ENCODE measurements at places on chromosomes 7 and 10.

- DNase-seq: no peak
Observed at GRCh38 chr7:158372400-158373342, 215.0 kb downstream of the PTPRN2 start.

GRCh38 chr10:17229967-17230682 lies 2.1 kb downstream of the VIM start:
- DNase-seq: peak; percentile 72

GRCh38 chr10:36465604-36466379 lies 659.6 kb upstream of the ANKRD30A start:
- no peak for DNase-seq

DNA sequence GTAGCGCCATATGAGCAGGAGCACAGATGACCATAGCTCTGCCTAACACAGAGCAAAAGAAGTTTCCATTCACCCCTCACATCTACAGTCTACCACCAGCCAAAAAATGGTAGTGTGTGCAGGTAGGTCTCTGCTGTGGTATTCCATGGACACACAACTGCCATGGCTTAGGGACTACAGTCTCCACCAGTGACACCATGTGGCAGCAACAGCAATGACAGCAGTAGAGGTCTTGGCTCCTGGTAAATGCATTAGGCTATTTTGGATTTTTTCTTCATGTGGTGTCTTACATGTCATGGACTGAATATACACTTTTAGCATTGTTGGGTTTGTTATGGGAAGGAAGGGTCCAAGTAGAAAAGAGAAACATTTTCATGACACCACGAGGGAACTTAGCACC lies 70.1 kb upstream of the CABCOCO1 start:
- no peak for DNase-seq

DNA sequence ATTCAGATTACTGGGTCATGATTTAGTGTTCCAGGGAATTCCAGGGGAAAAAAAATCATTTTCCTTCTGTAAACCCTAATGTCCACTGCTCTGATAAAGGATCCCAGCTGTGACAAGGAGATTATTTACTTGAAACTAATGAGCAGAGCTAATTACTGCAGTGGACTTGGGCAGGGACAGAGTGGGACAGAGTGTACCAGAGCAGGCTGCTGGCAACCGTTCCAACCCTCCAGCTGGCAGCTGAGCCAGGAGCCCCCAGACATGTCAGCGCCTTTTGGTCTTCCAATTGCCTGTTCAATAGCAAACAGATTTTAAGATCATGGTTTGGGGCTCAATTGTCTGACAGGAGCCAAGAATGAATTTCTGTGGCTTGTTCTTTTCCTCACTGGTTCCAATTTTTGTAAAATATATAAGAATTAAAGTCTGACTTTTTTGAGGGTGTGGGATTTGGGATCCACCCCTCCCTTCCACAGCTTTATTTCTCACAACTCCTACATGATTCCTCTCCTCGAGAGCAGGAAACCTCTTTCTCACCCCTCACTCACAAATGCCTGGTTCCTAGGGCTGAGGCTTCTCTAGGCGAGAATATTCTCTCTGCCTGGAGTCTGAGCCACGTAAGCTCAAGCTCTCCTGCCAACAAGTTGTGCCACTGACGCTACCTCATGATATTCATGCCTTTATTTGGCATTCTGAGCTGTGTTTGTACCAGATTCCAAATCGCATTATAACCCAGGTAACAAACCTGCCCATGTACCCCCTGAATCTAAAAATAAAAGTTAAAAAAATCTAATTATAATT lies 20.6 kb upstream of the FAM180A start:
- DNase-seq: no peak

DNA sequence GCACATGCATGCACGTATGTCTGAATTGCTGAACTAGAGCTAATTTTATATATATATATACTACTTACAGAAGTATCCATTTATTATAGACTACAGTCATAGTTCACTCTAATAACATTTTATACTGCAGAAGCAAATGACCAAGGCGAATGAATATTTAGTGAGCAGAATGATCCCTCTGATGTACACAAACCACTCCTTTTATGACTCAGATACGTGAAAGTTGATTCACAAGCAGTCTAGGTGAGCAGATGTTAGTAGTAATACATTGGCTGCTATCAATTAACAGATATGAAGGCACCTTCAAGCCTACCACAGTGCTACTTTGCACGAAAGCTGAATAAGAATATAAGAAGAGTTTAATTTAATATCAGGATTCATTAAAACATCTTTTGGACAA lies 10.4 kb downstream of the GPAM start:
- DNase-seq: no peak

DNA sequence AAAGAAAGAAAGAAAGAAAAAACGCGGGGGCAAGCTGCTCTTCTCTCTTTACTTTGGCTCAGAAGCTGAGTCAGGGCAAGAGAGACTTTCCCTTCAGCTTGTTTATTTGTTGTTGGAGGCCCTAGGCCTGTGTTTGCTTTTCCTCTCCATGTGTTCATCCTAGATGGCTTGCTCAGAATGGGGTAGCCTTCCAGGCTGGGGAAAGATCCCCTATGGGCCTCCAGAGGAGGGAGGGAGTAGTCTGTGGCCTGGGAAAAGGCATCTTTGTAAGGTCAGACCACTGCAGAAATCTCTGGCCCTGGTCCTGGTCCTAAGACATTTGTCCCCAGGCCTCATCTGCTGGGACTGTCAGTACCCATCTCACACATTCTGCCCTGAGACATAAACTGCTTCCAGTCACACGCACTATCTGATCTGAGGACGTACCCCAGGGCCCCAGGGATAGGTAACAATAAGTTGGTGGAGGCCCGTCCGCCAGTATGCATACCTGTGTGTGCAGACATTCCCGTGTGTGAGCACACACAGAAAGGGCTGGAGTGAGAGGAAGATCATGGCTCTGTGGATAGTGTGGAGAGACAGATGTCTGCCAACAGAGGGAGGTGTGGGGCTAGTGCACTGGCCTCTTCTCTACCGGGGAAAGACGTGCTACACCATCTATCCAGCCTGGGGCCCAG lies 4.9 kb upstream of the SCD start:
- peak; percentile 5 for DNase-seq

DNA sequence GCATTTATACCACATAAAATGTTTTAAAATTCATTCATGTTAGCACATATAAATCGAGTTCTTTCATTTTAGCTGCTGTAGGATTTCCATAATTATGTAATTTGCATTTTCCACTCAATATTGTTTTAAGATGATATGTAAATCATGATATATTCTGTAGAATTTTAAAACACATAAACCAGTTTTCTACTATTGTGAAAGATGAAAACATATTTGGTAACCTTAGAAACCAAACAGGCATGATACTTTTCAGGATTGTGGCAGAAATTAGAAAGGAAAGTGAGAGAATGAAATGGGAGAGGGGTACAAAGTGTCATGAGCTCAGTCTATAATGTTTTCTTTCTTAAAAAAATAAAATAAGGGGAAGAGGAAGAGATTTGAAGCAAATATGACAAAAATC lies 269.3 kb downstream of the PPP1R3A start:
- no peak for DNase-seq

DNA sequence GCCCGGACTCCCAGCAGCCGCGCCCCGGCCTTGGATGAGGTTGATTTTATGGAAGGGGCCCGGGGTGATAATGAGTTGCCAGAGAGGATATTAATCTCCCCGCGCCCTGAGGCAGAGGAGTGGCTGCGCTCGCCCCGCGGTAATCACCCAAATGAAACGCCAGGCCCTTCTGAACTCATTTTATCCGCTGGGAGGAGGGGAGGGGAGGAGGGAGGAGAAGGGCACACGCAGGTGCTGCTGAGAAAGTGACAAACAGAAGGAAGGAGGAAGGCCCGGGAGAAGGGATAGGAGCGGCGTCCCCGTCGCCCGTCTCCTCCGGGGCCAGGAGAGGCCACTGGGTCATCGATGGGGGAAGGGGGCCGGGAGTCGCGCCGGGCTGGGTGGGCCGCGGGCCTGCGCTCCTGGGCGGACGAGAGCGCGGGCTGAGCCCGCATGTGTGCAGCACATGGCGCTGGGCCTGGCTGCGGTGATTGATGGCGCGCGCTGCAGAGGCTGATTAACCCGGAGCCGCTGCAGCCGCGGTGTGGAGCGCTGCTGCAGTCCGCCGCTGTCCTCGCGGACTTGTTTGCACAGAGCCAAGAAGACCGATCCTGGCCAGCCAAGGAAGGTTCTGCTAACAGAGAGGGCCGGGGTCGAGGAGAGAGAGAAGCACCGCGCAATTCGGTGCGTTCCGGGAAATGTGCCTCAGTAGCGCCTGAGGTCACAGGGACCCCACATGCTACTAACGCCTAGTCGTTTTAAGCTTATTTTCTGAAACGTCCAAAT lies 6.5 kb downstream of the MNX1 start:
- DNase-seq: no peak

DNA sequence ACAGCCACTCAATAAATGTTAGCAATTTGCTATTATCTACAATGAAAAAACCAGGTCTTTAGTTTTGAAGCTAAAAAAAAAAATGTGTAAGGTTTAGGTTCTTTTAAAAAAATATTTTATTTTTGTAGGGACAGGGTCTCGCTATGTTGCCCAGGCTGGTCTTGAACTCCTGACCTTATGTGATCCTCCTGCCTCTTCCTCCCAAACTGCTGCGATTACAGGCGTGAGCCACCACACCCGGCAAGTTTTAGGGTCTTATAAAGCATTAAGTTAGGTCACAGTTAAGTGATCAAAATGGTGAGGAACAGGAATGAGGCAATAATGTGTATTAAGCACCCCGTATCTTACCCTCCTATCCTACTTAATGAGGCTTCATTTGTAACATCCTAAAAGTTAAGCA lies 774 bp downstream of the SEM1 start:
- no peak for DNase-seq

GRCh38 chr7:135536150-135536549 lies 21.6 kb upstream of the NUP205 start:
- no peak for DNase-seq

DNA sequence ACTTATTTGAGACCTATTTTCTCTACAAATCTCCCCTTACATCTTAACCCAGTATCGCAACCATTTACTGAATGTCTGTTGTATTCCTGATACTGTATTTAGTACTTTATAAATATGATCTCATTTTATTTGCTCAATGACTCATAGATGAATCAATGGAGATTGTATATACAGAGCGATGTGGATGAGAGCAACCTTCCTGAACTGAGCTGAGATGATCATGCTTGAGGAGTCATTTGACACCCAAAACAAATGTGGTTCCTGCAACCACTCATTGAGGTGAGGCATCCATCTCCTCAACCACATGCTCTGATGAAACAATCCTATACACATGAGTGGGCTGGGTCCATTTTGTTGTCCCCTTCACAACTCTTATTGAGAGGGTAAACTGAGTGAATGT lies 250.0 kb downstream of the CDC14C start:
- DNase-seq: no peak

DNA sequence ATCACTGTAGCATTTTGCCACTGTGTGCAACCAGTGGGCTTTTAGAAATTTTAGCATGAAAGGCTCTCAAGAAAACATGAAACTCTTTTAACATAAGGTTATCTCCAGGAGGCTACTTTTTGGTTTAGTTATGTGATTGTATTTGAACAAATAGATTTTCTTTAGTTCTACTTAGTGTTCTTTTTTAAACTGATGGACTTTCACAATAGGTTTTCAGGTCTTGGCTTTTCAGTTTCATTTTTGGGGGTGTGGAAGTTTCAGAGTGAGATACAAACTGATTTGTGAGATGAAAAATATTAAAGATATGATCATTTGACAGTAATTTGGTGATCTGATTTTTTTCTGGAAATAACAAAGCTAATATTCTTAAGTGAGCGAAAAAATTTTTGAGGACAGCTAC lies 344.1 kb downstream of the PHF14 start:
- no peak for DNase-seq
